ENCODE measurements at places on chromosomes 1 and 21.

GRCh38 chr21:17708522-17709265 is 96.0 kb upstream of the BTG3 start:
- no peaks in the 10 kb centered on the region for H3K36me3 ChIP-seq
- no peak for DNase-seq
- H3K4me3 ChIP-seq = no peak overlapping the region
- H3K27me3 ChIP-seq = no peaks in the 10 kb centered on the region
- no peak overlapping the region for H3K27ac ChIP-seq
- H3K4me1 ChIP-seq = no peaks in the 10 kb centered on the region

- peaks cover 85% of the 10 kb centered on the region for H3K4me1 ChIP-seq
- peak; percentile 21 for DNase-seq
- no peaks in the 10 kb centered on the region for H3K36me3 ChIP-seq
- no peak overlapping the region for H3K27ac ChIP-seq
- H3K27me3 ChIP-seq = no peaks in the 10 kb centered on the region
These were observed 2.4 kb upstream of the IKBKE start for GRCh38 chr1:206467915-206468314.

DNA sequence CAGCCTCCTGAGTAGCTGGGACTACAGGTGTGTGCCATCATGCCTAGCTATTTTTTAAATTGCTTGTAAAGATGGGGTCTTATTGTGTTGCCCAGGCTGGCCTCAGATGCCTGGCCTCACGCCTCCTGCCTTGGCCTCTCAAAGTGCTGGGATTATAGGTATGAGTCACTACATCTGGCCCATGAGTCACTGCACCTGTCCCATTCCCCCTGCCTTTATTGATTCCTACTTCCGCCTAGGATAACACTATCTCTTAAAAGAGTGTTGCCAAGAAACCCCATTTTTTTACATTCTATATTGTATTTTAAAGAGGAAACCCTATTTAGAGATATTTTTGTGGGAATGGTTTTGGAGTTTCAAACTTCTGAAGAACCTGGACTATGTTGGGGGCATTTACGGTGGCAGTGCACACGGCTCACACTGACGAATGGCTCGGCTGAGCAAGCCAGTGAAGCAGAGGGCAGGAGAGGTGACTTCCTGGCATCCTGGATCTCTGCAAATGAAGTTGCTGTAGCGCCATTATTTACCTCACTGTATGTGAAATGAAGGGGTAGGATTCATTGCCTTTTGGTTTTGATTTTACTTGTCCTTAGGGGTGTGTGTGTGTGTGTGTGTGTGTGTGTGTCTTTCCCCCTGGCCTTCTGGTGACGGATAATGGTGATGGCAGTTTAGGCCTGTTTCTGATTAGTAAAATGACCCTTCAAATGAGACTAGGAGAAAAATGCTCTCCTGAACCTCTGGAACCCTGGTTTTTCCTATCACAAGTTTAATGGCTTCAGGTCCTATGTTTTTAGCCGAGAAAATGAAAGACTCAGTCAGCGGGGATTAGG is 22.5 kb downstream of the KIF26B start:
- DNase-seq = no peak
- no peaks in the 10 kb centered on the region for H3K27me3 ChIP-seq
- H3K4me3 ChIP-seq = no peak overlapping the region
- H3K36me3 ChIP-seq = no peaks in the 10 kb centered on the region

- no peaks in the 10 kb centered on the region for H3K36me3 ChIP-seq
- no peaks in the 10 kb centered on the region for H3K4me1 ChIP-seq
- DNase-seq = no peak
- peaks cover 4% of the 10 kb centered on the region for H3K27me3 ChIP-seq
These were observed 8.1 kb downstream of the C1orf116 start for GRCh38 chr1:207024202-207025145.

DNA sequence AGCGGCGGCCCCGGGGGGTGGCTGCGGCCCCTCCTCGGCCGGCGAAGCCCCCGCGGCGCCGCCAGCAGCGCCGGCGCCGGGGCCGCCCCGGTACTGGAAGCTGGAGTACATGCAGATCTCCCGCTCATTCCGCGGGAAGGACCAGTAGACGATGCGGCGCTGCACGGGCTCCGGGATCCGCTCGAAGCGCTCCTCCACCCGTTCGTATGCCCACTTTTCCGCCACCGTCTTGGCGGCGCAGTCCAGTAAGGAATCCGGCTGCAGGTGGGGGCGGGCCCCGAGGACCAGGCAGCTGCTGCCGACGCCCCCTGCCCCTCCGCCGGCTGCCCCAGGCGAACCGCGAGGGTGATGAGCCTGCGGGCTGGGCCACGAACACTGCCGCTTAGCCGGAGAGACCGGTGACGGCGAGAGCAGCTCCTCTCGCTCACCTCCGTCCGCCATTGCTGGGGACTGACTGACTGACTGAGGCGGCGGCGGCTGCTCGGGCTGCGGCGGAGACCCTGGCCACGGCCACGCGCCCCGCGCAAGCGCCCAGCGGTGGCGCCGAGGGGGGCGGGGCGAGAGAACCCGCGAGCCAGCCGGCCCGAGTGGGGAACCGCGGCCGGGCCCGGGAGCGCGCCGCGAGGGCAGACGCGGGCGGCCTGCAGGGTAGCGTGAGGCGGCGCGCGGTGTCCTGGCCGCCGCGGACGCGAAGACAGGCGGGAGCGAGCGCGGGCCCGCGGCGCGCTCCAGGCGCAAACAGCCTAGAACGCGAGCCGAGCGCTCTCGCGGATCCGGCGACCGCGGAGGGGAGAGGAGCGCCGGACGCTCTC is at the start of gene ZSWIM5:
ZSWIM5 (minus strand) TSS at position 696 of the 812 bp plus-strand sequence; CDS start at position 441, 255 bp downstream.
- H3K36me3 ChIP-seq = no peaks in the 10 kb centered on the region
- peaks cover 24% of the 10 kb centered on the region for H3K4me1 ChIP-seq
- H3K4me3 ChIP-seq = peak within 1 kb of the TSS; percentile 69

- H3K27me3 ChIP-seq = no peaks in the 10 kb centered on the region
- H3K4me3 ChIP-seq = no peak overlapping the region
- no peaks in the 10 kb centered on the region for H3K36me3 ChIP-seq
- no peak overlapping the region for H3K27ac ChIP-seq
- no peak for DNase-seq
- no peaks in the 10 kb centered on the region for H3K4me1 ChIP-seq
These were observed 9.7 kb upstream of the RUNX3 start for GRCh38 chr1:24939675-24940193.

GRCh38 chr1:32394890-32395432 is 720 bp upstream of the BSDC1 start:
- H3K27ac ChIP-seq = peak overlapping the region; percentile 99
- no peak for DNase-seq
- H3K4me1 ChIP-seq = peaks cover 32% of the 10 kb centered on the region
- H3K27me3 ChIP-seq = no peaks in the 10 kb centered on the region
- H3K36me3 ChIP-seq = peaks cover 17% of the 10 kb centered on the region

Measured in CD8-positive, alpha-beta memory T cell (primary cell).